Immature natural killer cell (primary cell): ENCODE measurements at places on chromosomes 6 and 20. TPM values are rescaled to one million over a fixed set of nuclear protein-coding genes. Genes with fewer than 3 reads are reported as not detected.

PFDN4 gene
- polyA plus RNA-seq = 33.2 TPM

ULBP1 gene
- polyA plus RNA-seq = not detected

FGD2 gene
- polyA plus RNA-seq = 1.9 TPM

CEP162 gene
- 2.8 TPM for polyA plus RNA-seq

ADAM33 gene
- polyA plus RNA-seq = not detected

AMD1 gene
- polyA plus RNA-seq = 44.3 TPM

RIPOR2 gene
- 392 TPM for polyA plus RNA-seq

ERVFRD-1 gene
- polyA plus RNA-seq = not detected

BPIFA2 gene
- not detected for polyA plus RNA-seq

LINC00237 gene
- polyA plus RNA-seq = 0.28 TPM

CHRNA4 gene
- polyA plus RNA-seq = not detected

DNA sequence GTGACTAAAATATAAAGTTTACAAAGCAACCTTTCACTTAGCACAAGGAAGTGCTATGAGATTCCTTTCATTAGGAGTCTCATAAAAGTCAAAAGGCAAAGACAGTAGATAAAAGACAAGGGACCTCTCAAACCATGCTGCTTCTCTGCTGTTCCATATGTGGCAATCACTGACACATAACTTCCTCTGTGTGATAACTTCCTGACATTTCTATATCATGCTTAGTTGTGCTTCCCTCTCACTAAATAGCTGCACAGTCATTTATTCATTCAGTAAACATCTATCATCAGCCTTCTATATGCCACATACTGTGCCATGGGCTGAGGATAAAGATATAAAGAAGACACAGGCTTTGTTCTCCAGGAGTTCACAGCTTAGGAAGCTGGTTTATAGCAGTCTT, 214.8 kb upstream of the GRIK2 start:
- no peaks in the 10 kb centered on the region for H3K4me1 ChIP-seq
- no peaks in the 10 kb centered on the region for H3K36me3 ChIP-seq
- H3K4me3 ChIP-seq = no peak overlapping the region
- H3K27ac ChIP-seq = no peak overlapping the region
- no peak for DNase-seq

DNA sequence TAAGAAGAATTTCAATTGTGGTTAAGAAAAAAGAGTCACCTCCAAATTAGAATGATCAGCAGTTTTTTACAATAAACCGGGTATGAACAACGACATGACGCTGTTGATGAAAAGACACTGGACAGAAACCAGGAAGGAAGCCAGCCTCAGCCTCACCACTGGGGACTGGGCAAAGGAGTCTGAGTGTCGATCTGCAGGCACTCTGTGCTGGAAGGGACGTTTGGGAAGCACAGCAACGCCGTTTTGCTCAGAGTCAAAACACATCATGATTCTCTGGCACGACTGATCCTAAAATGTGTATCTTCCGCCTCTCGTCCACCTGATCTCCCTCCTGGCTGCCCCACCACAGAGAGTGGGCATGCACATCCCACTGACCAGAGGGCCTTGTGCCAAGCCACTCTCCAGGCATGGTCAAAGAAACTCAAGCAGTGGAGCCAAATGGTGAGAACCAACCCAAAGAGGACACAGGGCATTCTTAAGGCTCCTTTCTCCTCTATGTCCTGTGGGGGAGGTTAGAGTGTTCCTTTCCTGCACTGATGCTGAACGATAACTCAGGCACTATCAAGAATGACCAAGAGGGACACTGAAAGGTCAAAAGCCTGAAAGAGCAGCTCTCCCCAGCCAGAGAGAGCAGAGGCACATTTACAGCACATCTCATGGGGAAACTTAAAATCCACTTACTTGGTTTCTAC, 68.8 kb downstream of the AGPAT4 start:
- H3K27ac ChIP-seq = no peak overlapping the region
- peaks cover 5% of the 10 kb centered on the region for H3K27me3 ChIP-seq
- H3K4me1 ChIP-seq = peaks cover 26% of the 10 kb centered on the region
- no peak for DNase-seq

DNA sequence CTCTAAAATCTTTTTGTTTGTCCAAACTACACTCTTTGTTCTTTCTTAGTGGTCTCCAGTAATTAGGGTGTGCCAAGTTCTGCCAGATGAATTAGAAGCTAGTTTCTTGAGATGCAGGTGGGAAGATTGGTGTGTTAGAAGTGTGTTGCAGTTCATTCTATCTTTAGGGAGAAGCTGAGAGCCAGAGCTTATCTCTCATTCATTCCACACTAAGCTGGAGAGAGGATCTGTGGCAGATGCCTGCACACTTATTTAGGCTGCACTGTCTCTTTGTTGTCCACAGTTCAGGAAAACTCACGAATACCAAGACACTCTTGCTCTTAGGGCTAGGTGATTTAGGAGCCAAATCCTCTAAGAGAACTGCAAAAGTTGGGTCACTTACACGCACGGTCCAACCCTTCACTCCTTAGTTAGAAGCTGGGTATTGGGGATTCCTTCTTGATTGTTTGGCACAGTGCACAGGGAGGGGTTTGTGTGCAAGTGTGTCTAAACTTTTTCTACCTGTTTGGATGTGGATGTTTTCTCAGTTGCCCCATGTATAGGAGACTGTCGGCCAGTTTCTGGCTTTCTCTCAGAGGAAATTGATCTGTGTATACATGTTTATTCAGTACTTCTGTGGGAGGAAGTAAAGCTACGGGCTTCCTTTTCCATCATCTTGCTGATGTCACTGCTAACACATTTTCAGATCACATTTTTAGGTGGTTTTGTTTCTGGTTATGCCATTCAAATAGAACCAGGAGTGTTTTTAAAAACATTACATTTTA, 49.5 kb downstream of the SMAP1 start:
- no peaks in the 10 kb centered on the region for H3K27me3 ChIP-seq
- H3K4me3 ChIP-seq = peak overlapping the region; percentile 47
- peak; percentile 39 for DNase-seq
- H3K27ac ChIP-seq = peak overlapping the region; percentile 89

- H3K27ac ChIP-seq = no peak overlapping the region
- H3K4me3 ChIP-seq = no peak overlapping the region
- no peaks in the 10 kb centered on the region for H3K27me3 ChIP-seq
- peaks cover 93% of the 10 kb centered on the region for H3K4me1 ChIP-seq
- H3K36me3 ChIP-seq = no peaks in the 10 kb centered on the region
Measured at GRCh38 chr6:156790711-156791319, 13.6 kb downstream of the ARID1B start.

- H3K4me3 ChIP-seq = no peak overlapping the region
- H3K36me3 ChIP-seq = peaks cover 58% of the 10 kb centered on the region
- H3K27me3 ChIP-seq = no peaks in the 10 kb centered on the region
- no peak for DNase-seq
- peak overlapping the region; percentile 22 for H3K27ac ChIP-seq
Measured at GRCh38 chr20:41100001-41100480, 37.3 kb upstream of the PLCG1 start.

DNA sequence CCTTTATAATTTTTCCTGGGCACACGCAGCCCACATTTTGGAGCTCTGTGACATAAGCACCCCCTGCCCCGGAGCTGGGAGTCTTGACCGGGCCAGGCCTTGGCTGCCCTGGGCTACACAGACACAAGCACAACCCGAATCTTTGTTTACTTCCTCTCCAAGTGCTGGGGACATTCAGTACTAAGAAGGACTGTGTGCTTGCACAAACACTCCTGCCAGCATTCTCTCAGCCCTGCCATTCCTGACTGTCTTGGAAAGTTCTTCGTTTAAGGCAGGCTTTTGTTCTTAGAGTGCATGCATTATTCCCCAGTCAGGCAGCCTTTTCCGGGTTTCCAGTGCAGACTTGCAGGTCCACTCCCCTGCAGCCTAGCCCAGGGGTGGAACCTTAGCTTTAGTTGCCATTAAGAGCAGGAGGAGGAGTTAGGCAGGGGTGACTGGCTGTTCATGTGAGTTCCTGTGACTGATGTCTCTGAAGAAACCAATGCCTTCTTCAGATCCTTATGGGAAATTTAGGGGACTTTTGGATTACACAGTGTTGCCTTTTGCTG, 28.6 kb downstream of the FOXO3 start:
- peak overlapping the region; percentile 11 for H3K27ac ChIP-seq
- no peak for DNase-seq
- H3K4me1 ChIP-seq = peaks cover 83% of the 10 kb centered on the region
- H3K4me3 ChIP-seq = no peak overlapping the region
- H3K36me3 ChIP-seq = no peaks in the 10 kb centered on the region

- no peaks in the 10 kb centered on the region for H3K4me1 ChIP-seq
- H3K27ac ChIP-seq = no peak overlapping the region
- no peaks in the 10 kb centered on the region for H3K36me3 ChIP-seq
- no peak overlapping the region for H3K4me3 ChIP-seq
Measured at GRCh38 chr6:36660771-36661471, 17.6 kb upstream of the CDKN1A start.

GRCh38 chr6:157491571-157492232, 110.7 kb downstream of the ZDHHC14 start:
- H3K4me3 ChIP-seq = no peak overlapping the region
- H3K36me3 ChIP-seq = peaks cover 4% of the 10 kb centered on the region
- H3K27ac ChIP-seq = no peak overlapping the region
- peaks cover 23% of the 10 kb centered on the region for H3K4me1 ChIP-seq
- H3K27me3 ChIP-seq = no peaks in the 10 kb centered on the region
- DNase-seq = no peak

- peak overlapping the region; percentile 79 for H3K27ac ChIP-seq
- H3K36me3 ChIP-seq = peaks cover 14% of the 10 kb centered on the region
- no peaks in the 10 kb centered on the region for H3K27me3 ChIP-seq
- no peak overlapping the region for H3K4me3 ChIP-seq
Measured at GRCh38 chr6:144384427-144384826, 99.3 kb downstream of the UTRN start.
